ENCODE measurements at places on chromosomes 3 and 15. TPM values are rescaled to one million over a fixed set of nuclear protein-coding genes. Genes with fewer than 3 reads are reported as not detected.
A peak's percentile ranks its signal among the peaks of the same experiment; 100 is the strongest.

The MED12L gene
- total RNA-seq, result 6.0 TPM

DNA sequence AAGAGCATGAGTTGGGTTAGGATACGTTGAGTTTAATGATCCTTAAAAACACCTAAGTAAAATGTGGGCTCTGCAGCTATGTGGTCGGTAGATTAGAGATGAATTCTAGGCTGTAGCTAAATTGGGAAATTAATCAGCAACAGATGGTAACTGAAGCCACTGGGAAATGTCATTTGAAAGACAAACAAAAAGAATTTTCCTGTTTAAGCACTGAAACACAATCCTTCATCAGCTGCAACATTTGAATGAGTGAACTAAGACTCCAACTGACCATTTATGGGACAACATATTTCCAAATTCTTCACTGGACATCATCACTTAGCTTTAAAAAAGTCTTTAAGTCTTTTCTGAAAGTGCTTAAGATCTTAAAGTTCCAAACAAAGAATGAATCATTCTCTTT, 226.9 kb downstream of the ZNF385D start:
- no peak for ATAC-seq

The GATM gene
- total RNA-seq, result 1.2 TPM

DNA sequence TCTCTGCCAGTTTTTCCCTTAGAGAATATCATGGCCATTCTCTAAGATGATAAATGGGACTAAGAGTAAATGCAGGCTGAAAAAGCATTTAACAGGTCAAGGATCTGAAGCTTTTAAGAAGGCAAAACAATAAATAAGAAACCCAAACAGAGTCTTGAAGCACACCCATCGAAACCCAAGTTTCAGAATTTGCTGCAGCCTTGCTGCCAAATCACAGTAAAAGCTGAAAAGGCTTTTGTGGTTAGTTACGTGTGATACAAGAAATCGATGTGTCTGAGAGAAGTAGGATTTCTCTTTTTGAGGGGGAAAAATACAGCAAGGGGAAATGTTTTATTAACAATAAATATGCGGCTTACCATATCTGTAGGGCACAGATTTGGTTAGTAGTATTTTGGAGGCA, 92.0 kb downstream of the IGF1R start:
- ATAC-seq, result no peak

GRCh38 chr15:78937132-78937739, 7.6 kb downstream of the CTSH start:
- peak; percentile 95 for ATAC-seq

DNA sequence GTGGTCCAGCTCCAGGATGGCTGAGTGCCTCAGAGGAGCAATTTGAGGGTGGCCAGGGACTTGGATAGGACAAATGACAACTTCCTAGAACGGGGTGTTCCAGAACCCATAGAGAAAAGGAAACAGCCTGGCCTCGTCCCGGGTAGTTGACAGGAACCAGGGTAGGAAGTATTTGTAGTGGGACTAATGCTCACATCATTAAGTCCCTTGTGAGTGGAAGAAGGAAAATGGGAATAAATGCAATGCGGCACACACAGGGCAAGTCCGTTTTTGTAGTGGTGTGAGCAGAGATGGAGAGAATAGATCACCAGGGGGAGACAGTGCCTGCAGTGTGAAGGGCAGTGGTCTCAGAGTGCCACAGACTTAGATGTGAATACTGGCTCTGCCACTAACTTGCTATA, 19.6 kb downstream of the TIMP4 start:
- ATAC-seq, result peak; percentile 80

The PARP15 gene
- total RNA-seq, result 0.28 TPM

GRCh38 chr15:35925275-35926006, 379.5 kb upstream of the DPH6 start:
- peak; percentile 75 for ATAC-seq

The IRAK2 gene
- 1.9 TPM for total RNA-seq

The TTC21A gene
- 16.1 TPM for total RNA-seq

DNA sequence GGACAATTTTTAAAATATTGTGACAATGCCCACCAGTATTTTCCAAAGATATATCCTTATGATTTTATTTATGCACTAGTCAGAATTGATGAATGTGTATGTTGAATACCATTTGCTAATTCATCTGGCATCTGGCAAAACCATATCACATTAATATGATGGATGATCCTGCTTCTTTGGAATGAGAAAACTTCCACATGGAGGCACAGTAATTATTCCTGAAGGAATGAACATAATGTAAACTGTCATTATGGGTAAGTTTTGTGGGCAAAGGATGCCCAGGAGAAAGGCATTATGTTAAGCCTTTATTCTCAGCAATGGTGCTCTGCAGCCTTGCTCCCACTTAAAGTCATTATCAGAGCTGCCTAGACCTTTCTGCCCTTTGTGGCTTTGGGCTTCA, 113.0 kb upstream of the MME start:
- no peak for ATAC-seq

- ATAC-seq, result no peak
Measured at GRCh38 chr3:126269354-126269753, 87.9 kb downstream of the KLF15 start.

The LZTFL1 gene
- total RNA-seq, result 4.2 TPM

The KCNMB3 gene
- total RNA-seq, result 1.1 TPM

GRCh38 chr15:80003934-80004472, 33.0 kb upstream of the BCL2A1 start:
- ATAC-seq, result no peak

The ATP13A5 gene
- 0.64 TPM for total RNA-seq
